ENCODE measurements at places on chromosomes 7 and 10.

DNA sequence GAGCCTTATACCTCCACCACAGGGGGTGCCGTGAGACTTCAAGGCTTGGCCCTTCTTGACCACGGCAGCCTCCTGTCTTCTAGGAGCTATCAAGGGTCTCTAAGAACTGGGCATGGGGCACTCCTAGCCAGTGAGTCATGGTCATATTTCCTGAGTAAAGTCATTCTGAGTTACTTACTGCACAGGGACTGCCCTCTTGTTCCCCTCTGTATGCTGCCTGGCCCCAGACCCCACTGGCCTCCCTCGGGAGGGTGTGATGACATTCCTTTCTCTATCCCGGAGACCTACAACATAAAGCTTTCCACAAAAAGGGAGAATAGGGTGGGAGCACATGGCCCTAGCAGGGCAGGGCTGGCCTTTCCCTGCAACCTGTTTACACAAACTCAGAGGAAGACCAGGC is 21.4 kb downstream of the DPCD start:
- no peak for DNase-seq

GRCh38 chr7:22584179-22584578 is 84.2 kb upstream of the STEAP1B start:
- no peak for DNase-seq

DNA sequence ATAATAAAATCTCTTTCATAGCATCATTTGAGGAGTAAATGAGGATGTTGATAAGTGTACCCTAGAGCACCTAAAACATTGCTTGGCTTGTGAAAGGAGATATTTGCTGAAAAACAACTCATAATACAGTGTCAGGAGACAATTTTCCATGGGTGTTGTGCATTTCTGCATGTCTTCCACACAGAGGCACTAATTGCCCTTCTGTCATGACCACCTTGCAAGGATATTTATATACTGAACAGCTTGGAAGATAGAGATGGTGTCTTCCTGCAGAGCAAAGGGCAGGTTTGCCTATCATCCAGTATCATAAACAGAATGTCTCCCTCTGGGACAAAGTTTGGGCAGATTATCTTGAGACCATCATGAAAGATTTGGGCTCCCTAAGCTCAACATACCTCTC is 495.2 kb upstream of the LRRN3 start:
- DNase-seq, result no peak

DNA sequence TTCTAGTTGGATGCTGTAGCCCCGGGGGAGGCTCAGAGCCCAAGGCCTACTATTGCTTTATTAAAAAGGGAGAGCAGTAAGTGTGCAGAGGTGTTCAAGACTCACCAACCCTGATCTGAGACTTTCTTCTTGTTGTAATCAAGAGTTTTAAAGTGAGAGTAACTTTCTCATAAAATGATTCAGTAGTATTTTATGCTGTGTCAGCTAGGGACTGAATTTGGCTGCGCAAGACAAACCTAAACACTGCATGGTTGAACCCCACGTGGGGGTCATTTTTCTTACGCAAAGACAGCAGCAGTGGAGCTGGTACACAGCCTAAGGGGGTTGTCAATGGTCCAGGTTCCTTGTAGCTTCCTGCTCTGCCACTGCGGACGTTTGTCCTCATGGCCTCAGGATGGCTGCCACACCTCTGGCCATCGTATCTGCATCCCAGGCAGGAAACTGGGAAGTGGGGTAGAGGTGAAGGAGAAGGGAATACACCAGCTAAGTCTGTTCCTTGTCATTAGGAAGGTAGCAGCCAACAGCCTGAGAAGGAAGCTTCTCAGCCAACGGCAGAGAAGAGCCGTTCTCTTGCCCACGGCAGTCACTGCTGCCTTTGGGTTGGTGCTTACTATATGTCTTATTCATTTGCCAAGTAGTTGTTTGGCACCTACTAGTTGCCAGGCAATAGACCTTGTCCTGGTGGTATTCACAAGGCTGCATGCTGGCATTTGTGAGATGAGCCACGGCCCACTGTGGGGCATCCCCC is 44.7 kb downstream of the ELFN1 start:
- DNase-seq, result no peak

- DNase-seq, result no peak
Measured at GRCh38 chr7:95340491-95340890, 16.2 kb upstream of the PON1 start.

DNA sequence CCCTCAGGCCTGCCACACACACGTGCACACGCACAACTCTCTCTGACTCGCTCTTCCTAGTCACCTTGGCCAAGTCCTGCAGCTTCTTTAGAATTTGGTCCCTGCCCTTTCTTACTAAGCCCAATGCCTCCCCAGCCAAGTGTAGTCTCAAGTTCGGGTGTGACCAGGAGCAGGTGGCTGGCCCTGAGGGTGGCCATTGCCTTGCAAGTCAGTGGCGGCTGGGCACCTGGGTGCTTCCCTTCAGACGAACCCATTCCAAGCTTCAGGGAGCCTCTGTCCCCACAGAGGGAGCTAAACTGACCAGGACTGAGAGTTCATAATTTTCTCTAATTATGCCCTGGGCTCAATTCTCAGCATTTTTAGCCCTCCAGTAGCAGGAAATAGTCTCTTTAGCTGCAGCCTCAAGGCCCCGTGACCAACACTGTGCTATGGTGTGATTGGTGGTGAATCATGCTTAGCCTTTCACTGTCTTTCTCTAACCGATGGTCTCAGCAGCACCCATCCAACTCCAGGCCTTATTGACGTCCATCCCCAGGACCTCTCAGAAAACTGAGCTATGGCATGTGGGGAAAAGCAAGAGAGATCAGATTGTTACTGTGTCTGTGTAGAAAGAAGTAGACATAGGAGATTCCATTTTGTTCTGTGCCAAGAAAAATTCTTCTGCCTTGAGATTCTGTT is 34.7 kb upstream of the FXYD4 start:
- DNase-seq, result no peak

DNA sequence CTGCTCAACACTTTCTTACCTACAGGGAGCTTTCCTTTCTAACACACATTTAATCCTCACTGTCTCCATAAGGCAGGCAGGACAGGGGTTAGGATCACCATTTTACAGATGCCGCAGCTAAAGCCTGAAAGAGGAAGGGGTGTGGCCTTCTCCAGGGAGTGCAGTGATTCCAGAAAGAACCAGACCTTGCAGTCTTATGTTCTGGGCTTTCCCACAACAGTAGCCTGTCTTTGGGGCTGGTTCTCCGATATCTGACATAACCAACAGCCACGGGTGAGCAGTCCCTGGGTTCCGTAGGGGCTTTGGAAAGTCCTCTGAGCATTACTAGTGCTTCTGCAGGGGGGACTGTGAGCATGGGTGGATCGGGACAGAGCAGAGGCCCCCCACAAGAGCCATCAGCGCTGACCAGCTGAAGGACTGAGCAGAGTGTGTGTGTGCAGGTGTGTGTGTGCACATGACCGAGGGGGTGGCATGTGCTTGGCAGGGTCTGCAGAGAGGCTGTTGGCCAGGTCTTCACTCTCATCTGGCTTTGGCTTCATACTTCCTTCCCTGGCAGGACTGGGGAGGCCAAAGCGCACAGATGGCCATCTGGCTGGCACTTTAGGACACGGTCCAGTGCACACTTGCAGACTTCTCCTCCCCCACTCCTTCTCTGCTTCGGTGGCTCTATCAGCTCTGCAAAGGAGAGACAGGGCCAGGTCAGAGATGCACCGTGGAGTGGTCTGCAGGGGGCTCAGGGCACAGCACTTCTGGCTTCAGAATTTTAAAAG is 400.3 kb downstream of the RPS24 start:
- no peak for DNase-seq

DNA sequence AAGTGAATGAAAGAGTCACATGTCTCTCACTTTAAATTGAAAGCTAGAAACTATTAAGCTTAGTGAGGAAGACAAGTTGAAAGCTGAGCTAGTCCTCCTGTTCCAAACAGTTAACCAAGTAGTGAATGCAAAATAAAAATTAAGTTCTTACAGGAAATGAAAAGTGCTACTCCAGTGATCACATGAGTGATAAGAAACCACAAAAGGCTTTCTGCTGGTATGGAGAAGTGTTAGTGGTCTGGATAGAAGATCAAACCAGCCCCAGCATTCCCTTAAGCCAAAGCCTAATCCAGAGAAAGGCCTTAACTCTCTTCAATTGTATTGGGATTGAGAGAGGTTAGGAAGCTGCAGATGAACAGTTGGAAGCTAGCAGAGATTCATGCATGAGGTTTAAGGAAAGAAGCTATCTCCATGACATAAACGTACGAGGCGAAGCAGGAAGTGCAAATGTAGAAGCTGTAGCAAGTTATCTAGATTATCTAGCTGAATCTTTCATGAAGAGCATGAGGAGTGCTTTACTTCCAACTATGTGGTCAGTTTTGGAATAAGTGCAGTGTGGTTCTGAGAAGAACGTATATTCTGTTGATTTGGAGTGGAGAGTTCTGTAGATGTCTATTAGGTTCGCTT is 261.6 kb downstream of the MDFIC start:
- no peak for DNase-seq

DNA sequence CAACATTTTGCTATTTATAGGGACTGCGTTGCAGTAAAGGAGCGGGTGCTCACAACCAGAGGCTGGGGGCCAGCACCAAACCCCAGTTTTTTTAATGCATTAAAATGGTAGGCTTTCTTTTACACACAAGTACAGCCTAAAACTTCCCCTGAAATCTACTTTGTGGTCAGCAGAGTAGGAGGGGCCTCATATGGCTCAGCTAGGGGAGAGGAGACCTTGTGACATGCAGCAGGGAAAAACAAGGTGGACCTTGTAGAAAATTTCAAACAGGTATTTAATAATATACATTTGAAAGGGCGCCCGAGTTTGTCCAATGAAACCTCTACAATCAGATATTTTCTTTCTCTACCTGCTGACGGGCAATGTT is 1.4 kb downstream of the CCDC136 start:
- no peak for DNase-seq

GRCh38 chr10:130715686-130716670 is 579.8 kb downstream of the GLRX3 start:
- no peak for DNase-seq

- DNase-seq, result no peak
Measured at GRCh38 chr7:106255246-106255645, 29.5 kb downstream of the NAMPT start.

DNA sequence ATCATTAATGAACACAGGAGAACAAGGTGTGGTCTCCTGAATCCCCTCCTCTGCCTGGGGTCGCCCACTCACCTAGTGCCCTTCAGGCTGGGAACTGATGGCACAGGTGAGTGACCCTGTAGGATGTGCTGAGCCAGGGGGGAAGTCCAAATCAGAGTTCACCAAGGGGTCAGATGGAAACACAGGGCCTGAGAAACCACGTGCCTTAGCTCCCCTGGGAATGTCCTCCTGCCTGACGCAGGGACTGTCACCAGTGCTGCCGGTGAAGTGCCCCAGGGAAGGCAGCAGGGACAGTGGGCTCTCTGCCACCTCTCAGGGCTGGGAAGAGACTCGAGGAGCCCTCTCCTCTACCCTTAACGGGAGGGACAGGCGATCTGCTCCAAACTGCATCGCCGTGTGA is 5.8 kb upstream of the PYROXD2 start:
- no peak for DNase-seq

GRCh38 chr7:13312307-13312706 is 624.9 kb downstream of the ARL4A start:
- DNase-seq, result no peak

GRCh38 chr7:157502701-157503111 is 165.9 kb downstream of the DNAJB6 start:
- peak; percentile 15 for DNase-seq

- no peak for DNase-seq
Measured at GRCh38 chr10:19728376-19728775, 87.9 kb upstream of the PLXDC2 start.

GRCh38 chr7:37445064-37445723 is 3.5 kb downstream of the ELMO1 start:
- DNase-seq, result no peak

DNA sequence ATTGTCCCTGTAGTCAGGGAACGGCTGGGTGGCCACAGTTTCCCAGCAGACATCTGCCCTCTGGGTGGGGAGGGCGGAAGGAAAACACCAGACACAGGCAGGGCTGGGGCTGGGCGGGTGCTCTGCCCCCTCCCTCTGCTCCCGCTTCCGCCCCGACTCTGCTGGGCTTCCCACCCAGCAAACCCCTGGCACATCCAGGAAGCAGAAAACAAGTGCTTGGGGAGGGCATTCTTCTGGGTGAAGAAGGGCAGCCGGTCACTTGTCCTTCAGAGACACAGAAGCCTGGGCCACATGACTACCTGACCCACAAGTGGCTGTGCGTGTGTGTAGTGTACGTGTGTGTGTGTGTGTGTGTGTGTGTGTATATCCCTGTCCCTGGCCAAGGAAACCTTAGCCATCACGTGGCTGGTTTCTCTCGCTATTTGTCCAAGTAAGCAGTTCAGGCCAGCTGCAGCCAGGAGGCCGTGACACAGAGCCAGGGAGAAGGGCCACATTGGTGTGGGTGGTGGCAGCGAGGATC is 77.9 kb downstream of the ZMIZ1 start:
- no peak for DNase-seq

DNA sequence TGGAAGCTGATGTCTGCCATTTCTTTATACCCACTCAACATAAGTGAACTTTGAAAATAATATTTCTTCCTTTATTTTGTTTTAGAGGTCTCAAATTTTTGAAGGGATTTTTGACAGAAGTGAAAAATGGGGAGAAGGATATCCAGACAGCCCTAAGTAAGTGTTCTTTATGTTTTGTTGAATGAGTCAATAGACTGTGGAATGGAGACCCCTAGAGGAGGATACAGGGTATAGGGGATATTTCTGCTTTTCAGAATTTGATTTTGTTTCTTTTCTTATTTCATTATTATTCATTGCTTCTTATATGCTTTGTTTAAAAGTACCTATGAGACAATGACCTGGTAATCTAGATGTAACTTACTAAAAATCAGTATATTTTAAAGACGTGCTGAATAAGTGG is 34.4 kb downstream of the PLEKHA8 start:
- DNase-seq, result no peak

GRCh38 chr10:62433181-62433692 is 59.1 kb downstream of the ZNF365 start:
- DNase-seq, result no peak

- DNase-seq, result no peak
Measured at GRCh38 chr7:117673367-117673766, 193.5 kb downstream of the CFTR start.

- DNase-seq, result no peak
Measured at GRCh38 chr10:986881-987619, 1.2 kb upstream of the GTPBP4 start.

DNA sequence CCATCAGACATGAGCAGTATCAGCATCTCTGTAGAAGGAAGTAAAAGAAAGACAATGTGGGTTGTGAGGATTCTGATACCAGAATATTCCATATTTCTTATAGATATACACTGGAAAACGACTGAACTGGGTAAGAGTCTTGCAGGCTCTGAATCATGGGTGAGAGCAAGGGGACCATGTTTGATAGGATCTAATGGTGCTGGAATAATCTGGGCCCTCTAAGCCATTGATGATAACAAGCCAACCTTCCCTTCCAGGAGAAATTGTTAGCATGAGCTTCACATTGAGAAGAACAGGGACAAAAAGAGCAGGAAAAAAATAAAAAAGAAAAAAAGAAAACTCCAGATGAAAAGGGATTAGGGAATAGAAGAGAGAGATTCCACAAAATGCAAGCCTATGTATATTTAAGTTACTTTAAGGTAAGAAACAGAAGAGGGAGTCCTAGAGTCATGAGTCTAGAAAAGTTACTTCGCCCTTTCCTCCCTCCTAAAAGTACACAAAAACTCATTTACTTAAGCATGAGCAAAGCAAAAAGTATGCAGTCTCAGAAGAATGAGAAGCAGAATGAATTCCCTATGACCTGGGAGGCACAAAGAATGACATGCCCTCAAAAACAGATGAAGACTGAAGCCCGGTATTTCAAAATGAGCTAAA is 181.9 kb downstream of the TMEM26 start:
- DNase-seq, result no peak

- no peak for DNase-seq
Measured at GRCh38 chr10:133224756-133225372, 5.2 kb upstream of the UTF1 start.

- no peak for DNase-seq
Measured at GRCh38 chr7:30862995-30863705, 48.5 kb upstream of the AQP1 start.
